Small intestine (tissue), 16 donors: ENCODE measurements at places on chromosomes 5 and 9. TPM values are rescaled to one million over a fixed set of nuclear protein-coding genes. Genes with fewer than 3 reads are reported as not detected.

DNA sequence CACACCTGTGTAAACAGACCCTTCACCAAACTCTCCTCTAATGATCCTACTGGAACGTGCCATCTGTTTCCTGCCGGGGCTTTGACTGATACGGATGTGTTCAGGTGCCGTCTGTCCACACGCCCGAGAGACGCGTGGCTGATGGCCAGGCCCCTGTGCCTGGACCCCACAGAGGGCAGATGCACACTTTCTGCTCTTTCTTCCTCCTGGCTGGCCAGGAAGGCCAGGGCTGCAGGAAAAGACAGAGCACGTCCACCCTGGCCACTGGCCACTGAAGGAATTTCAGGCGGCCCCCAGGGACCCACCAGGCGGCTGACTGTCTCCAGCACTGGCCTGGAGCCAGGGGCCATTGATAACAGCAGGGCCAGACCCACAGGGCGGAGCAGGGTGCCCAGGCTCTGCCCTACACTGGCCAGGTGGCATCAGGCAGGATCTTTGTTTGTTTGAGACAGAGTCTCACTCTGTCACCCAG is 3.6 kb upstream of the ENG start:
- no peaks in the 10 kb centered on the region for H3K27me3 ChIP-seq
- H3K36me3 ChIP-seq, result no peaks in the 10 kb centered on the region
- peak; percentile 21 for DNase-seq
- no peak overlapping the region for H3K4me3 ChIP-seq
- H3K27ac ChIP-seq, result no peak overlapping the region

RFK gene
- 28.3 TPM for polyA plus RNA-seq

GRCh38 chr9:8677741-8678140 is 878.2 kb upstream of the DMAC1 start:
- no peak overlapping the region for H3K27ac ChIP-seq
- H3K4me1 ChIP-seq, result no peaks in the 10 kb centered on the region
- no peak for DNase-seq
- no peaks in the 10 kb centered on the region for H3K27me3 ChIP-seq

- DNase-seq, result no peak
- H3K36me3 ChIP-seq, result no peaks in the 10 kb centered on the region
- H3K27me3 ChIP-seq, result no peaks in the 10 kb centered on the region
- H3K27ac ChIP-seq, result no peak overlapping the region
- no peak overlapping the region for H3K4me3 ChIP-seq
Observed at GRCh38 chr9:73173557-73174329, 22.1 kb downstream of the ANXA1 start.

RGS14 gene
- 18.6 TPM for polyA plus RNA-seq

DNA sequence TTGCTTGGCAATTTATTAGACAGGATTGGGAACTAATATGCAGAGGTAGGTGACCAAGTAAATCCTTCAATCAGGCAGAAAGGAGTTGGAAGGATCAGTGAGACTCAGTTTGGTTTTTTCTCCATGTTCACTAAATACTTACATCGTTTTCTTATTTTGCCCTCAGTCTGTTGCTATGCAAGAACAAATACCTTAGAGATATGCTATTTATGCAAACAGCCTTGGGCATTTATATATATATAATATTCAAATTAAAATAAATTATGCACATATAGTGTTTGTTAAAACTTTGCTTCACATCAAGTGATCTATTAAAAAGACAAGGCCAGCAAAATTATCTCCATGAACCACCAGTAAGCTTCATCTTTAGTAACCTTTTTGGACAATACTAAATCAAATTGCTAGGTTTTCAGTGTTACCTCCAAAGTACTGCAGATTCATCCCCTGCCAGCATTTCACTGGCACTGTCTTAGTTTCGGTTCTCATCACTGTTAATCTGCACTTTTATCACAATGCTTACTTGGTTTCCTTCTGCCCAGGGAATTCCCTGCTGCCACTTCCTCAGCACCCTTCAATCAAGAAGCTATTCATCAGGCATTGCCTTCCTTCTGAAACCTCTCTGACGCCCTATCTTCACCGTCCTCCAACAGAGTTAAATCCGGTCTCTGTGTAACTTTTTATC is 26.0 kb upstream of the LIFR start:
- no peaks in the 10 kb centered on the region for H3K4me1 ChIP-seq
- H3K4me3 ChIP-seq, result no peak overlapping the region
- no peaks in the 10 kb centered on the region for H3K36me3 ChIP-seq
- no peaks in the 10 kb centered on the region for H3K27me3 ChIP-seq
- H3K27ac ChIP-seq, result no peak overlapping the region

DNA sequence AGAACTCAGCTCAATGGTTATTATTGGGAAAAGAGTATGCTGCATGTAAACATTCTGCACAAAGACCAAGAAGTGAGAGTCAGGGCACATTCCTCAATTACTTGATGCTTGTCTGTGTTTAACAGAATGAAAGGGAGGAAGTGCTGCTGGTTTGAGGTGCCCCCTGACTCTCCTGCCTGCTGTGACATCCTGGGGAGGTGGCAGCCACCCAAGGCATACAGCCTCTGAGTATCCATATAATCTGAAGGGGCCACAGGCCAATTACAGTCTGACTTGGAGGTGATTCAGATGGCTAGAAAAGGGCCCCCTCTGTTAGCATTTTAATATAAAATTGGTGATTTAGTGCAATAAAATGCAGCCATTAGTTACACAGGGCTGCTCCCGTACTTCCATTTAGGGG is 313.8 kb downstream of the ASTN2 start:
- DNase-seq, result no peak
- no peaks in the 10 kb centered on the region for H3K36me3 ChIP-seq
- H3K4me1 ChIP-seq, result no peaks in the 10 kb centered on the region
- H3K27me3 ChIP-seq, result no peaks in the 10 kb centered on the region

- no peaks in the 10 kb centered on the region for H3K4me1 ChIP-seq
- no peak for DNase-seq
- no peaks in the 10 kb centered on the region for H3K27me3 ChIP-seq
- H3K4me3 ChIP-seq, result no peak overlapping the region
- no peak overlapping the region for H3K27ac ChIP-seq
- no peaks in the 10 kb centered on the region for H3K36me3 ChIP-seq
Observed at GRCh38 chr5:104295991-104296390, 733.4 kb upstream of the NUDT12 start.

CDO1 gene
- polyA plus RNA-seq, result 5.9 TPM

GRCh38 chr5:10331341-10331796 is 22.1 kb upstream of the MARCHF6 start:
- H3K27ac ChIP-seq, result no peak overlapping the region
- H3K4me3 ChIP-seq, result no peak overlapping the region
- H3K36me3 ChIP-seq, result no peaks in the 10 kb centered on the region
- no peaks in the 10 kb centered on the region for H3K27me3 ChIP-seq
- DNase-seq, result peak; percentile 33

DNA sequence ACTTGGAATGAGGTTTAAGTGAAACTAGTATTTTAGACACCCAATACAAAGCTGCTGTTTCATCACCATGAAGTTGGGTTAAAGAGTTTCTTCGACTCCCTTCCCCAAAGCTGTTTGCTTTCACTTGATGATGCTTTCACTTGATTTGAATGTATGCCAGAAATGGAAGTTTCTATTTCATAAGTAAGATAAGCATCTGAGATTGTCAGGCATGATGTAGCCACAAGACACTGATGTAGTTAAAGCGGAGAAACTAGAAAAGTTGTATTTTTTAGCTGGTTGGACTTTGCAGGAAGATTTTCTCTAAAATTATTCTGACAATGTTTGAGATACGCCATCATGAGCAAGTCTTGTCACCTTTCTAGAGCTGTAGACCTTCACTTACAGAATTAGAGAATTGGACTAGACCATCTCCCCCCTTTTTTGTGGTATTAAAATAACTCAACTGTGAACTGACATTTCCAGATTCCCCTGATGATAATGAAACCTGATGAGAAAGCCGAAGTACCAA is 20.0 kb downstream of the MOCS2 start:
- H3K27ac ChIP-seq, result no peak overlapping the region
- peaks cover 4% of the 10 kb centered on the region for H3K36me3 ChIP-seq
- no peaks in the 10 kb centered on the region for H3K27me3 ChIP-seq
- DNase-seq, result no peak
- H3K4me3 ChIP-seq, result no peak overlapping the region
- no peaks in the 10 kb centered on the region for H3K4me1 ChIP-seq

DNA sequence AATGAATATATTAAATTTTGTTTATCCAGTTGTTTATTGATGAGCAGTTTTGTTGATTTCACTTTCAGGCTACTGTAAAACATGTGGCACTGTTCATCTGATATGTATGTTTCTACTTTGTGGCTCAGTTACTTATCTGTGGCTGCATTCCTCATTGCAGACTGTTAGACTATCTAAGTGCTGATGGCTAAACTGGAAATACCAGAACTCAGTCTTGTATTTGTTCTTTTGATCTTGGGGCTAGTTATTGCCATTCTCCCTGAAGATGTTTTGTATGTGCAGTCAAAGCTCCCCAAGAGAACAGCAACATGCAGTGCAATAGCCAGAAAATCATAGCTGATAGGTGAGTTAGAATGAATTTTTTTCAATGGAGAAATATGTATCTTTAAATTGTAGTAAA is 162.2 kb downstream of the GADD45G start:
- no peaks in the 10 kb centered on the region for H3K36me3 ChIP-seq
- H3K27me3 ChIP-seq, result peaks cover 2% of the 10 kb centered on the region
- no peak for DNase-seq
- no peaks in the 10 kb centered on the region for H3K4me1 ChIP-seq

GRCh38 chr9:85445887-85446286 is 295.9 kb downstream of the AGTPBP1 start:
- DNase-seq, result no peak
- H3K27ac ChIP-seq, result no peak overlapping the region
- no peaks in the 10 kb centered on the region for H3K4me1 ChIP-seq

CD72 gene
- polyA plus RNA-seq, result 0.54 TPM

DNA sequence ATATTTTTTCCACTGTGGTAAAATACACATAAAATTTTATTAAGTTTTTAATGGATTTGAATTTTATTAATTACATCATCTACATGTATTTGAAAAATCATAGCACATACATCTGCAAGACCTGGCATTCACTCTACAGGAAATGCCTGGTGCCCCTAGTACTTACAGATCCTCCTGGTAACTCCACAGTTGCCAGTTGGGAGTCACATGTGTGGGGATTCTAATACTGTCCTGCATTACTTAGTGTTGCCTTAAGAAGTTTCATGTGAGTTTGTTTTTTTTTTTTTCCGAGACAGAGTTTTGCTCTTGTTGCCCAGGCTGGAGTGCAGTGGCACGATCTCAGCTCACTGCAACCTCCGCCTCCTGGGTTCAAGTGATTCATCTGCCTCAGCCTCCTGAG is 18.1 kb downstream of the KDM3B start:
- H3K4me1 ChIP-seq, result no peaks in the 10 kb centered on the region
- H3K36me3 ChIP-seq, result peaks cover 3% of the 10 kb centered on the region
- H3K27ac ChIP-seq, result no peak overlapping the region
- H3K27me3 ChIP-seq, result no peaks in the 10 kb centered on the region

DNA sequence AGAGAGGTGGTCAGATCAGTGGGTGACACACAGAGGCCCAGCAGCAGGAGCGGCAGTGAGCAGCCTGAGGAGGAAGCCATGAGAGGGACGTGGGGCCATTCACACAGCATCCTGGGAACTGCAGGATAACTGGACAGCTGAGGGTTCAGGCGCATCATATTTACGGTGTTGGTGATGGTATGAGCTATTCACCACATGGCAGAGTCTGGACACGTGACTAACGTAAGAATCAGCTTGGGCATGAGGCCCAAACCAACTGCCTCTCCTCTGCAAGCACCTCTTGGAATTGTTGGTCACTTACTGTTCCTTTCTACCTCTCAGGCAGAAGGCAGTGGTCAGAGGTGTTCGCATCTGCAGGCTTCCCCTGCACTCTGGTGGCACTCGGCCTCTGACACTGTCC is 141.1 kb downstream of the ENTREP1 start:
- H3K4me1 ChIP-seq, result peaks cover 4% of the 10 kb centered on the region
- no peak for DNase-seq
- H3K27ac ChIP-seq, result no peak overlapping the region

- H3K27me3 ChIP-seq, result no peaks in the 10 kb centered on the region
- H3K4me1 ChIP-seq, result peaks cover 2% of the 10 kb centered on the region
- H3K36me3 ChIP-seq, result no peaks in the 10 kb centered on the region
- DNase-seq, result no peak
- no peak overlapping the region for H3K27ac ChIP-seq
Observed at GRCh38 chr9:20701060-20701459, 17.0 kb downstream of the FOCAD start.

- H3K4me3 ChIP-seq, result no peak overlapping the region
- no peak for DNase-seq
- no peaks in the 10 kb centered on the region for H3K27me3 ChIP-seq
- H3K27ac ChIP-seq, result no peak overlapping the region
- no peaks in the 10 kb centered on the region for H3K4me1 ChIP-seq
- H3K36me3 ChIP-seq, result no peaks in the 10 kb centered on the region
Observed at GRCh38 chr5:35031276-35031675, 16.5 kb downstream of the AGXT2 start.
